Activated CD4-positive, alpha-beta T cell treated with anti-CD3 and anti-CD28 coated beads, Interleukin-2, amount 50 U/mL, for 16 hours (primary cell): ENCODE measurements at places on chromosomes 7 and 10.

- no peak for DNase-seq
Observed at GRCh38 chr7:43849047-43849446, 20.3 kb downstream of the MRPS24 start.

DNA sequence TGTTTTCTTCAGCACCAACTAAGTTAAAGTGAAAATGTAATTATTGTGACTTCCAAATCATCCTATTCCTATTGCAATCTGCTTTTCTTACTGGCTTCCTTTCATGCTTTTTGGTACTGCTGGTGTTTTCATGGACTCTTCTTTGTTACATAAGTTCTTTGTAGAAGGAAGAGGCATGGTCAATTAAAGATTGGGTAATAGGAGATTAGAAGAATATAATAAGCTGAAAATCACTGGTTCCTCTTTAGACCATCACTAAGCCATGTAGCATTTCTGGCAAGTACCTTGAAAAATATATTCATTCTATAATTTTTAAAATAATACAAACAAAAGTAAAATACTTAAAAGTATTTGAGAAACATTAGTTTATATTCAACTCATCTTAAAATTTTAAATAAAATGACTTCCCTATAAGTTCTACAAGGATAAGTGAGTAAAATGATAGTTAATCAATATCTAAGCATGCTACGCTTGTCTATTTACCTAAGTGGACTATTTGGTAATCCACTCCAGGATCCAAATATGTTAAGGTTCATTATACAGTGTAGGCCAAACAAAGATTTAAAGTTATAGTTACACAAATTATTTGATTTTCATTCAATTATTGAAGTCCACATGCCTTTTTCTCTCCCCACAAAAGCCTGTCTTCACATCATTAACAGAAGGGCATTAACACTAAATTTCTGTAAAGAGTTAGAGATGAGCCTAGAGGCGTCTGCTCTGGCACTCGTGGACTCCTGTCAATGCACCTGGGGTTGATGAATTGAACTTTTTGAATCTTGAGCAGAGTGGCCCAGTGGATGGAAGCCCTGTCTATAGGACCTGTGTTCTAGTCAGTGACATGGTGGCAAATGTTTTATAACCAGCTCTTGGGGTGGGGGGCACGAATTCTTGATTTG lies 408.1 kb downstream of the INHBA start:
- no peak for DNase-seq

DNA sequence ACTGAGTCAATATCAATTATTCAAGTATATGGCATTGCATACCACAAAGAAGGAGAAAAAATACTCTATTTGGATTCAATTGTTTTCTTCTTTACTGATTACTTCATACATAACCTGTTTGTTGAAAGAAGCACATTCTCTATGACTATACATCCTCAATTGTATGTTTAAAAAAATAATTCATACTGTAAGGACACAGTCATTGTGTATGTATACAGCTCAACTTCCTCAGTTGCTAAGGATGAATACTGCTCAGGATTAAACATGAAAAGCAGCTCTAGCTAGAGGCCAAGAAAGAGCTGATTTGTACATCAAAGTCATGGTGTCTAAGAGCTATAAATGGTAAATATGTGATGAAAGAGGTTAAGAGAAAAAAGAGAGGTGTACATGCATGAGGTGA lies 15.8 kb upstream of the BPGM start:
- no peak for DNase-seq

DNA sequence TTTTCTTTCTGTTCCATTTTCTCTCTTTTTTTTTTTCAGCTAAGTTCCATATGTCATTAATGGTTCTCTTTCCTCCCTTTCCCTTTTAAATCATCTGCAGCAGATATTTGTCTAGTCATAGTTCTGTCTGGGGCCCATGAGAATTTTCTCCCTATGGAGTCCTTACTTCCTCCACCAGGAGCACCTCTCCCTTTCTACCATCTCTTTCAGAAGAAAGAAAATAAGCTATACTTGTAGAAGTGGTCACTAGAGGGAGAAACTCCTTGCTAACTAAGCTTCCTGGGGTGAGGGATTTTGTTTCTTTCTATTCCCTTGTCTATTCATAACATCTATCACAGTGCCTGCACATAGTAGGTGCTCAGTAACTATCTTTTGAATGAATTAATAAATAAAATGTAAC lies 230.2 kb upstream of the HPS1 start:
- DNase-seq = no peak

GRCh38 chr10:68955355-68955831 lies 577 bp upstream of the DDX21 start:
- DNase-seq = no peak

DNA sequence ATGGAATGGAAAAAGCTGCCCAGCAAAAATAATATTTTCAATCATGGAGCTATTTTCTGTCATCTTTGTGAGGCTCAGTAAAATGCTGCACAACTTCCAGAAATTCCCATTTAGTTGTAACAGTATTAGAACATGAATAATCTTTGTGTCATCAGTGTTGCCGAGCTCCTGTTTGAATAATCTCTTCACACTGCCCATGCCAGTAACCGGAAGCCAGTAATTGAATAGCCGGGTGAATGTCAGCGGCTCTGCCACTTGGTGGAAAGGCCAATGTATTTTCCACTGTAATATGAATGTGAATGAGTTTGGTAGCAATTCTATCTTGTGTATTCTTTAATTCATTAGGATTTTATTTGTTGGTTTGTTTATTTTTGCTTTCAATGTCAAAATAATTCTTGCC lies 172.5 kb upstream of the INSYN2A start:
- no peak for DNase-seq

DNA sequence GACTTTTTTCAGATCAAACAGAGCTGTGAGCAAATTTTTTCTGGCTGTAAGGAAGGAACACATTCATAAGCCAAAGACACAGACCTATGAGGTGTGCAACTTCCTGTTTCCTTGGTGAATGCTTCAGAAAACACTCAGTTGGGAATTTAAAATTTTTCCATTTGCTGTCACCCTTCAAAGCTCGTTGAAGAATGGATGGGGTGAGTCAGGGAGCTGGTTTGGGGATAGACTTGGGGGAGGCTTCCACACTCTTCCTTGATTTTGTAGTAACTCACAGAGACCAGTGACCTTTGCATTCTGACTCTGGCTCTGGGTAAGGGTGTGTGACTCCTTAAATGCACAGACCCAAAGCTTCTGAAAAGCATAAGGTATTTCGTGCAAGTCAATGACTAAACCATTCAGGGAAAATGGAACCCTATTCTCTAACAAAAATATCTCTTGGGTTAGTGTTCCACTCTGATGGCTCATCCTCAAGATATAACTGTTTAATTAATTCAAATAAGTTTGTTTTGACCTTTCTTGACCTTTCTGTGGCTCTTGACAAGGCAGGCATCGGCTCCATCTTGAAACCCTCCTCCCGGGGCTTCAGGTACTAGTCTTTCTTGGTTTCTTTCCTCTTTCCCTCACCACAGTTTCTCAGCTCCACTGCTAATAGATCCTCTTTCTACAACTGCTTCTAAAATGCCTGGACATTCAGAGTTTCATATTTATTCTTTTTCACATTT lies 227.8 kb upstream of the INHBA start:
- DNase-seq = no peak

GRCh38 chr10:109067031-109067430 lies 856.3 kb downstream of the XPNPEP1 start:
- DNase-seq = no peak

DNA sequence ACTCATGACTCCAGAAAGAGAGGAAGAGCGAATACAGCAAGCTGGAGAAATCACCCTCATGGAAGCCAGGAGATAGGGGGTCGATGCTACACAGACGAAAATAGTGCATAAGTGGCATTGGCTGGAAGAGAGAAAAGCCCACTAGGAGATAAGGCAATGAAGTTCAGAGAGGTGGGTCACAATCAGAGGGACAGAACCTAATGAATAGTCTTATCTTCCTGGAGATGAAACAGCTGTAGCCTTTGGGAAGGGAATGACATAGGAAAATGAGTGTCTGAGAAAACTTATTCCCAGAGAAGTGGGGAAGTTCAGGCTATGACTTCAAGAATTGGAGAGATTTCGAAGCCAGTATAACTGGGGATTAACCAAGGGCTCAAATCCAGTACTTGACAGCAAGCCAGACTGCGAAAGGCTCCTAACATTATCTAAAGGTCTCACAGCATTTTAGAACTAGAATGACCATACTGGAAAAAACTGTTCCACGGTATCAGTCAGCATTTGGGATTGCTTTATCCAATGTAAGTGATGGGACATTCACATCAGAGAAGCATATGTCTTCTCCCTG lies 211.1 kb downstream of the ZNF365 start:
- no peak for DNase-seq

DNA sequence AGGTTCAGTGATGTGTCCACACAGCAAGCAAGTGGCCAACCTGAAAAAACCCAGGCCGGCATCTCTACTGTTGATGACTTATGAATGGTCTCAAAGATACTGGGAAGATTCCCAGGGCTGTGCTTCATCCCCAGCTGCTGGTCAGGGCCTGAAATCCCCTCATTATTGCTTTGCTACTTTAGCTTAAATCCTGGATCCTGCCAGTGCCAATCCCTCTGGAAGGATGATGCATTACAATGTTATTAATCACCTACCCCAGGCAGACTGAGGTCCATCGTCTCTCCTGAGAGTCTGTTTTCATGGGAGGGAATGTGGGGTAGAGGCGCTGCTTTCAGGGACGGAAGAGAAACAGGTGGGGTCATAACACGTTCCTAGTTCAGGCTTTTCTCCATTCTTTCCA lies 371.6 kb downstream of the RPS24 start:
- no peak for DNase-seq

DNA sequence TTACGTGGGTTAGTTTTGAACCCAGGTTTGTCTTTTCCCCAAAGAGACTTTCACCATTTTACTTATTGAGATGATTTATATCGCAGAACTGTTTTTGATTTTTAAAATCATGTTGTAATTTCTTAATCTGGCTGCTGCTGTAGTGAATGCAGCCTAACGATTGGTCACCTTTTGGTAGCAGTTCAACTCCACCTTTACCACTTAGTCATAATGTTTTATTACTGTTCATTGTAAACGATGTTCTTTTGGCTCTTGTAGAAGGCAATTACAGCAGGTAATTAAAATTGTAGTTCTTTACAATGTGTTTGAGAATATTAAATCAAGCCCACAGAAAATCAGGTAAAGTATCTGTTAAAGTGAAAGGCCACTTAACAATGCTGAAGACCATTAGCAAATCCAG lies 531.1 kb downstream of the SDK1 start:
- no peak for DNase-seq
